ENCODE measurements at places on chromosomes 7 and 10. TPM values are rescaled to one million over a fixed set of nuclear protein-coding genes. Genes with fewer than 3 reads are reported as not detected.

CYP26C1 gene
- total RNA-seq, result 0.15 TPM

- H3K4me1 ChIP-seq, result no peaks in the 10 kb centered on the region
- H3K27me3 ChIP-seq, result no peaks in the 10 kb centered on the region
- no peak for DNase-seq
Observed at GRCh38 chr7:18212308-18212707, 184.7 kb upstream of the PRPS1L1 start.

GRCh38 chr7:101166909-101167644, 1.7 kb upstream of the VGF start:
- peaks cover 96% of the 10 kb centered on the region for H3K27me3 ChIP-seq
- no peaks in the 10 kb centered on the region for H3K36me3 ChIP-seq
- H3K4me3 ChIP-seq, result no peak overlapping the region
- H3K27ac ChIP-seq, result no peak overlapping the region
- no peak for DNase-seq

GRCh38 chr7:74002474-74003017, 25.4 kb upstream of the ELN start:
- no peaks in the 10 kb centered on the region for H3K4me1 ChIP-seq
- DNase-seq, result no peak
- H3K27ac ChIP-seq, result no peak overlapping the region
- H3K27me3 ChIP-seq, result no peaks in the 10 kb centered on the region
- no peaks in the 10 kb centered on the region for H3K36me3 ChIP-seq
- no peak overlapping the region for H3K4me3 ChIP-seq

SPDYE11 gene
- not detected for total RNA-seq
